ENCODE measurements at places on chromosomes 7 and 10. TPM values are rescaled to one million over a fixed set of nuclear protein-coding genes. Genes with fewer than 3 reads are reported as not detected.

KAZALD1 gene
- not detected for polyA plus RNA-seq

ZNF22 gene
- polyA plus RNA-seq: 73.5 TPM

IGFBP3 gene
- polyA plus RNA-seq: 0.53 TPM

TYW1B gene
- polyA plus RNA-seq: 2.0 TPM

PDK4 gene
- polyA plus RNA-seq: 0.21 TPM
